ENCODE measurements at places on chromosomes 4 and X.

DNA sequence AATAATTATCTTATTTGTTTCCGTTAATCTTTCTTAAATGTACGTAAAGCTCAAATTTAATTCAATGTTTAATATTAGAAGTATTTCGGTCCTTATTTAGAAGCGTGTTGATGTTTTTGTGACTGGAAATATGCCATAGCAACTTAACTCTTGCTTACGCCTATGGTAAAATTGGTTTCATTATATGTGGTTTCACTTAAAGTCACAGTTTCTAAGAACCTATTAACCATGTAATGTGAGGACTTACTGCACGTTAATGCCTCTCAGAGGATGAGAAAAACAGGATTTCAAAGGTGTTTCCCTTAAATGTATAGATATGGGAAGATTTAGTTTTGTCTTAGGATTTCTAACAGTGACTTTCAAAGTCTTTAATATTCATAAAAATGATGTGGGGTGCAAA lies 206.4 kb upstream of the IL15 start:
- H3K4me1 ChIP-seq = no peaks in the 10 kb centered on the region
- DNase-seq = no peak
- H3K4me3 ChIP-seq = no peak overlapping the region
- no peaks in the 10 kb centered on the region for H3K36me3 ChIP-seq
- no peak overlapping the region for H3K27ac ChIP-seq

GRCh38 chr4:159216834-159217233 lies 114.0 kb downstream of the RAPGEF2 start:
- no peaks in the 10 kb centered on the region for H3K36me3 ChIP-seq
- H3K27ac ChIP-seq = no peak overlapping the region
- H3K4me1 ChIP-seq = no peaks in the 10 kb centered on the region
- no peak overlapping the region for H3K4me3 ChIP-seq

DNA sequence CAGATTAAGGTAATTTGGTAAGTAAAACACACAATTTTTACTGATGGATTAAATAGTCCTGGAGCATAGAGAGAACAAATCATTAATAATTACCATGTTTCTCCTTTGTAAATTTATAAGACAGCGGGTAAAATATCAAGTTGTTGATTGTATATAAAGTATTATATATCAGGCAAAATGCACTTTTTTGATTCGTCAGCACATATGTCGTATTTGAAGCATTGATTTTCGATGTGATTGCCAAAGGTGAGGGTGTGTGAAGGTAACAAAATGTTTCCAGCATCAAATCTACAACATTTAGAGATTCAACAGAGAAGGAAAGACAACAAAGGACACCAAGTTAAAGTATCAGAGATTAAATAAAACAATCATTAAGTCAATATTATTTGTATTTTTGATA lies 1437.8 kb upstream of the ADGRL3 start:
- no peak overlapping the region for H3K27ac ChIP-seq
- H3K27me3 ChIP-seq = no peaks in the 10 kb centered on the region
- H3K36me3 ChIP-seq = no peaks in the 10 kb centered on the region
- H3K4me1 ChIP-seq = no peaks in the 10 kb centered on the region
- H3K4me3 ChIP-seq = no peak overlapping the region

GRCh38 chrX:41779941-41780340 lies 56.0 kb downstream of the GPR82 start:
- H3K4me3 ChIP-seq = no peak overlapping the region
- H3K36me3 ChIP-seq = no peaks in the 10 kb centered on the region
- no peak overlapping the region for H3K27ac ChIP-seq
- H3K4me1 ChIP-seq = no peaks in the 10 kb centered on the region

Measured in natural killer cell (primary cell).